ENCODE measurements at places on chromosomes 3 and 15.

GRCh38 chr15:80404057-80404760 is at the start of gene ARNT2:
Gene ARNT2, plus strand, starts transcription at chr15:80404382. Its CDS starts 134 bp downstream, at chr15:80404516.
- DNase-seq = peak; percentile 25

- DNase-seq = no peak
These were observed 40.7 kb upstream of the BSN start for GRCh38 chr3:49513494-49514124.

DNA sequence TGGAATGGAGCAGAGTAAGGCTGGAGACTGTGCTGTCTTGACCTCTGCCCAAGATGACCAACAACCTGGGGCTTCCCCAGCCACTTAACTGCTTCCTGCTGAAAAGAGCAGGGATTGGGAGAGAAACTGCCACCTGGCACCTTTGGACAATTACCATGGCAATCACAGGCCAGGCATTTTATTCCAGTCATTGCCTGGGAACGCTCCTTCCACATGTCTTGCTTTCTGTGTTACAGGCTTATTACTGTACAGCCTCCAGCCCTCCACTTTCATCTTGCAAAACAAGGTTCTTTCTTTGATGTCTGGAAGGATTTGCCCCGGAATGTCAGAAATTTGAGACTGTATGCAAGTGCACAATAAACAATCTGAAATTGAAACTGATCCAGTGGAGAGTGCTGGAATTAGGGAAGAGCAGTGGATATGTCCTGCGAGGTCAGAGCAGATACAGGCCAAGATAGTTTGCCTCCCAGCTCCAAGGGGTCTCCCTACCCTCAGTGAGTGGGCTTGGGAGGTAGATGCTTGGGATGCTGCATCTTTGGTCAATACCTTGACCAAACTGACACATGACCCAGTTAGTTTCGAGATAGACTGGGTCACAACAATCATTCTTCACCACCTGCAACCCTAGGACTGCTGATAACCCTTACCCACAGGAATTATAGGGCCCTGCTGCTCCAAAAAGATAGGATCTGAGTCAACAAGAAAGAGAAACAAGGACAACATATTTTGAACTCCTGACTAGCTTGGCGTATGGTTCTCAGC is 2.7 kb downstream of the PPP1R14D start:
- DNase-seq = peak; percentile 69

GRCh38 chr3:187368251-187369088 is at the start of gene RTP4:
Gene RTP4, plus strand, starts transcription at chr3:187368385. Its CDS starts 57 bp downstream, at chr3:187368442.
- peak; percentile 10 for DNase-seq

GRCh38 chr3:66138336-66139313 is 82.2 kb upstream of the SLC25A26 start:
- DNase-seq = peak; percentile 68

DNA sequence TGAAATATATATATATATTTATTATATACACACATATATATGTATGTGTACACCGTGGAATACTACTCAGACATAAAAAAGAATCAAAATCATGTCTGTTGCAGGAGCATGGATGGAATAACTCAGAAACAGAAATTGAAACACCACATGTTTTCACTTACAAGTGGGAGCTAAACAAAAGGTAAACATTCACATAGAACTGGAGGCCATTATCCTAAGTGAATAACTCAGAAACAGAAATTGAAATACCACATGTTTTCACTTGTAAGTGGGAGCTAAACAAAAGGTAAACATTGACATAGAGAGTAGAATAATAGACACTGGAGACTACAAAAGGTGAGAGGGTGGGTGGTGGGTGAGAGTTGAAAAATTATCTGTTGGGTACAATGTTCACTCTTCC is 171.5 kb upstream of the GOLIM4 start:
- no peak for DNase-seq

DNA sequence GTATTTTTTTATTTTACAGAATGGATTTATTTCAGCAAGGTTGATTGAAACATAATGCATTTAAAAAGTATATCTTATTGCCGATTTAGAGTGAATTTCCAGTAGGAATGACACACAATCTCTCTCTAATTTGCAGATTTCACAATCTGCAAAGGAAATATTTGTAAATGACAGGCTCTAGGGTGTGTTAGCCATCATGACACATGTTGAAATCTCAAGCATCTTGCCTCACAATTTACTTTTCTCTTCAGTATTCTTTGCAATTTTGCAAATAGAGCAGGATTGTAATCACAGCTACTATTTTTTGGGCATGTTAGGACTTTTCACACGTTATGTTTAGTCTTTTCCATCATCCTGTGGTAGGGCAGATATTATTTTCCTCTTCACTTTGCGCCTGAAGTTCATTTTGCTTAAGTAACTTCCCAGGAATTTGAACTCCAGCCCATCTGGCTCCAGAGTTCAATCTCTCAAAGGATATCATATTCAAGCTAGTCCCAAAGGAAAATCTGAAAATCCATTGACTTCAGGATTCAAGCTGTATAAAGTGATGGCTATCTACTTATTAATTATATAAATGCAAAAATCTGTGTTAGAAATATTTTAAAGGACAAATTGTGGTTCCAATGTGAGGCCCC is 55.4 kb downstream of the ATP13A4 start:
- no peak for DNase-seq

DNA sequence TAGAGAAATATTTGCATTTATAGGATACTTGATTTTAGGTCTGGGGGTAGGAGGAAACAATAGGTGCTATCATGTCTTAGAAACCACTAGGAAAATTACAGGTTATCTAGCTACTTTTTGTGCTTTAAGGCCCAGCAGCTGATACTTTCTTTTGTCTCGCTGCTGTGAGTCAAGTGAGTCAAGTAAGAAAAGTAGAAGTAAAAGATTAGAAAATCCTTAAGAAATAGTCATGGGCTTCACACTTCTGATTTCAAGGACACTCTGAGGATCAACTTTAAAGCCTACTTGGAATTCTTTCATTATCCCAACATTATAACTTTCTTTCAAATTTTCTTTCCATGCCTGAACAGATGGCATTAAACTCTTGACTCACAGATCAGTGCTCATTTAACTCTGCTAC is 95.2 kb upstream of the RBMS3 start:
- DNase-seq = peak; percentile 44

- DNase-seq = peak; percentile 99
These were observed 7.0 kb downstream of the SUCLG2 start for GRCh38 chr3:67647390-67647878.

DNA sequence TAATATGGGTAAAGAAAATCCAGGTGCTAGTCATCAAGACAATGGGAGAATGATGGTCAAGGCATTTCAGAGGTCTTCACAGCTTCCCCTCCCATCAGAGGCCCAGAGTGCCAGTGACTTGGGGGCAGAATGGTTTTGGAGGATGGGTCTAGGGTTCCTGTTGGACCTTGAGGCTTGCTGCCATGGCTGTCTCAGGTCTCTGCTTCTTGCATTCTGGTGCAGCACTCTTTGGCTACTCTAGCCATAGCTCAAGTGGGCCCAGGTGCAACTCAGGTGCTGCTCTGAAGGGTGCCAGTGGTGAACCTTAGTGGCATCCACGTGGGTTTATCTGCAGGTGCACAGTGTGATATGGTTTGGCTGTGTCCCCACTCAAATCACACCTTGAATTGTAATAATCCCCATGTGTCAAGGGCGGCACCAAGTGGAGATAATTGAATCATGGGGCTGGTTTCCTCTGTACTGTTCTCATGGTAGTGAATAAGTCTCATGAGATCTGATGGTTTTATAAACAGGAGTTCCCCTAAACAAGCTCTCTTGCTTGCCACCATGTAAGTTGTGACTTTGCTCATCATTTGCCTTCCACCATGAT is 48.5 kb upstream of the PEX5L start:
- DNase-seq = no peak

GRCh38 chr3:10518506-10519150 is 13.2 kb upstream of the ATP2B2 start:
- DNase-seq = peak; percentile 58

- DNase-seq = no peak
These were observed 3.5 kb downstream of the PLEKHO2 start for GRCh38 chr15:64845183-64845611.

DNA sequence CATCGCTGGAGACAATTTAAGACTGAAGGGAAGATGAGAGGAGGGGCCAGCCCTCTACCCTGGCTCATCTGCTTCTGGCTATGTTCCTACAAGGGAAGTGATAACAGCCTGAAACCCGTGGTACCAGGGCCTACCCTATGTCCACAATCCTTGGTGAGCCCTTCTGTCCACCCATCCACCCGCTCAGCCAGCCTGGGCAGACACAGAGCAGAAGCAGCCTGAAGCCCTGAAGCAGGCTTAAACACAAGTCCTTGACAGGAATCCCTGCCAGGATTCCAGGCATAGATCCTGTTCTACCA is 15.4 kb downstream of the CLK3 start:
- DNase-seq = no peak

DNA sequence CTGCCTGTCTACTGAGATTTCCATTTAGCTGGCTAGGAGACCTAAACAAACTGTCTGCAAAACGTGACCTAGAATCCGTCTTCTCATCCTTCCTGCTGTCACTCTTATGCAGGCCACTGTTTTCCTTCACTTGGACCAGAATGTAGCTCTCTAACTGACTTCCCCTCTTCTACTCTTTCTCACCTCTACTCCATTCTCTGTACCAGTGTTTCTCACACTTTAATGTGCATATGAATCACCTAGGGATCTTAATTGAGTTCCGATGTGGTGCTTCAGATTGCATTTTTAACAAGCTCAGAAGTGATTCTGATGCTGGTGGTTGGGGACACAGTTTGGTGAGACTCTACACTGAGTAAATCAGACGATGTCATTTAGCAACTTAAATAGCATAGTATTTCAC is 1.6 kb upstream of the GBE1 start:
- DNase-seq = no peak

DNA sequence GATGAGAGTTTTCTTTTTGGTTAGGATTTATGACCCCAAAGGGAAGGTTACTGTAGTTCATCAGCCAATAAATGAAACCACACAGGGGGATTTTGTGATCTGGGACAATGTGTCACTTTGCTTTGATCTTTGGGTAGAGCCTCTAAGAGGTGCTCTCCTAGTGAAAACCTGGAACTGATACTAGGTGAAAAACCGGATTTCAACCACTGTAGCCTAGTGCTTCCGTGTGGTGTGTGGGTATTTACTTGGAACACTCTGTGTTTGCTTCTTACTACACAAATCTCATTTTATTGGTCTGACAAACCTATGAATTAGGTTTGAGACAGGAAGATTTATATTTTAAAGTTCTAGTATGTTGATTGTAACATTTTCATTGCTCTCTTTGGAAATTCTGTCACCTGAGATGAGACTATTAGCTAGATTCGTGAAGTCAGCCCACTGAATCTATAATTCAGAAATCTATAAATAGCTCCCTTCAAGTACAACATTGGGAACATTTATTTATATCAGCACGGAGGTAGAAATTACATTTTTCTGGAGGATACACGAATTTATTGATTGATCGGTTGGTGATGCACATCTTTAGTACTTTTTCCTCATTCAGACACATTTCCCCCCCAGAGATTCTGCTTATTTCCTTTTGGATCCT is 119.8 kb downstream of the AKAP13 start:
- no peak for DNase-seq

GRCh38 chr3:183287301-183287971 is 34.4 kb downstream of the B3GNT5 start:
- DNase-seq = peak; percentile 93

- DNase-seq = no peak
These were observed 44.9 kb downstream of the CPN2 start for GRCh38 chr3:194306109-194306686.

GRCh38 chr3:119717520-119717919 is 14.7 kb downstream of the CFAP91 start:
- DNase-seq = no peak

GRCh38 chr15:33132722-33133345 is 61.7 kb downstream of the FMN1 start:
- peak; percentile 76 for DNase-seq

- peak; percentile 98 for DNase-seq
These were observed 440.7 kb upstream of the THBS1 start for GRCh38 chr15:39140060-39140604.

DNA sequence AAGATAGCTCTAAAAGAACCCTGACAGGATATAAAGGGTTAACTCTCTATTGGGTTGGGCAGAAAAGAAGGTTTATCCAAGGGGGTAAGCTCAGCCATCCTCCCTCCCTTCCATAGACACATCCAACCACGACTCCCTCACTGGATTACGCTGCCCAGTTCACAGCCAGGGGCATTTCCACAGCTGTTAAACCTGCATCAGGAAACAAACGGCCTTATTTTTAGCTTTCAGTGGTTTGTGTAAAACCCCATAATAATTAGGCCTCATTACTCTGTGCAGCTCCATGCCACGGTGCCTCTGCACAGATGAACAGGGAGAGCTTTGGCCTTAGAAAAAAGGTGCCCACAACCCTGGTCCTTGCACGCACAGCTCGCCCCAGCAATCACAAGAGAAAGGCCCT is 110.6 kb downstream of the GABRB3 start:
- DNase-seq = no peak

DNA sequence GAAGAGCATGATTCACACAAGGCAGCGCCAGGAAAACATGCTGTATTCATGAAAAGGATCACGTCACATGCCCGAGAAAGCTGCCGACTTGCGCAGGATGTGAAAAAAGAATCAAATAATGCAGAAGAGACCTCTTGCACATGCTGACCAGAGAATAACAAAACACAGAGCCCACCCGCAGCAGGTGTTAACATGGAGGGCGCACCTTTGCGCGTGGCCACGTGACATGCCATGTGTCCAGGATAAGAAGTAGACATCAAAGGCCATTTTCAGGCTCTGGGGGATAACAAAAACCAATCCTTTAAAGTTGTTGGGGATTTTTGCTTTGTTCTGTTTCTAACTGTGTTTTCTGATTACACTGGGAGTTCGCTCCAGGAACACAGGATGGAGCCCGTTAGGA is 1332.8 kb downstream of the ZPLD1 start:
- no peak for DNase-seq

DNA sequence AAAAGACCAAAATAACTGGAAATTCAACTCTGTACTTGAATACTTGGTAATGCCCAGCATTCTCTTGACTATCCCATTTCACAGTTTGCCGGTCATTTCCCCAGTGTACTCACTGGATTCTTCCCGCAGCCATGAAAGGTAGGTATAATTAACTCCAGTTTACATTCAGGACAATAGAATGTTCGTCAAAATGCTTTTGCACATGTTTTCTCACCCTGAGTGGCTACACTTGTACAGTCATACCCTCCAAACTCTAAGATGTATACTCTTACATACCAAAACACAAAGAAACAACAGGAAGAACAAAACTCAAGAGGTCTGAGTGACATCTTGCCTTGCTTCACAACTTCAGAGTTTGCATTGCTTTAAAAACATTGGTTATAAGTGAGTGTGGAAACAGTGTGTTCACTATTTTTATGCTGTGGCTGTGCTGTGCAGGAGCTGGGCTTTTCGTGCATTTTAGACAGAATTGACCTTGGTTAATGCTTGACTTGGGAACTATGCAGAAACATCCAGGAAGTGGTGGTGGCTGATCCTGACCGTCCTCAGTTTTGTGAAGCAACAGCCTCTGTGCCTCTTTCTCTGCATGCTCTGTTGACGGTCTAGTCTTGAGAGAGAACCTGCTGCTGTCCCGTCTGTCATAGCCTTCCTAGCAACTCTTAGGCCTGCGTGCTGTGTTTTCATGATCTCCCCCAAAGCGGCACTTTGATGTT is 90.5 kb downstream of the IGF1R start:
- no peak for DNase-seq

Measured in IMR-90 (cell line).